ENCODE measurements at places on chromosomes 16 and 17.

DNA sequence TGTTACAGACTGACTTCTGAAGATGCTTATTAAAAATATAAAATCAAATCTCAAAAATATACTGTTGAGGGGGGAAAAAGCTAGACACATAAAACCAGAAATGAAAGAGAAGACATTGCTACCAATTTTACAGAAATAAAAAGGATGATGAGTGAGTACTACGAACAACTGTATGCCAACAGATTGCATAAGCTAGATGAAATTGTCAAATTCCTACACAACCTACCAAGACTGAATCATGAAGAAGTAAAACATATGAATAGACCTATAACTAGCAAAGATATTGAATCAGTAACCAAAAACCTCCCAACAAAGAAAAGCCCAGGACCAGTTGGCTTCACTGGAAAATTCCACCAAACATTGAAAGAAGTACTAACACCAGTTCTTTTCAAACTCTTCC is 3.5 kb upstream of the CAPNS2 start:
- DNase-seq: no peak

GRCh38 chr16:10964891-10965326 is 20.5 kb downstream of the CLEC16A start:
- DNase-seq: no peak

- DNase-seq: no peak
Observed at GRCh38 chr17:56876766-56877179, 37.1 kb downstream of the TRIM25 start.

GRCh38 chr17:10243883-10244844 is 45.8 kb upstream of the GAS7 start:
- no peak for DNase-seq

DNA sequence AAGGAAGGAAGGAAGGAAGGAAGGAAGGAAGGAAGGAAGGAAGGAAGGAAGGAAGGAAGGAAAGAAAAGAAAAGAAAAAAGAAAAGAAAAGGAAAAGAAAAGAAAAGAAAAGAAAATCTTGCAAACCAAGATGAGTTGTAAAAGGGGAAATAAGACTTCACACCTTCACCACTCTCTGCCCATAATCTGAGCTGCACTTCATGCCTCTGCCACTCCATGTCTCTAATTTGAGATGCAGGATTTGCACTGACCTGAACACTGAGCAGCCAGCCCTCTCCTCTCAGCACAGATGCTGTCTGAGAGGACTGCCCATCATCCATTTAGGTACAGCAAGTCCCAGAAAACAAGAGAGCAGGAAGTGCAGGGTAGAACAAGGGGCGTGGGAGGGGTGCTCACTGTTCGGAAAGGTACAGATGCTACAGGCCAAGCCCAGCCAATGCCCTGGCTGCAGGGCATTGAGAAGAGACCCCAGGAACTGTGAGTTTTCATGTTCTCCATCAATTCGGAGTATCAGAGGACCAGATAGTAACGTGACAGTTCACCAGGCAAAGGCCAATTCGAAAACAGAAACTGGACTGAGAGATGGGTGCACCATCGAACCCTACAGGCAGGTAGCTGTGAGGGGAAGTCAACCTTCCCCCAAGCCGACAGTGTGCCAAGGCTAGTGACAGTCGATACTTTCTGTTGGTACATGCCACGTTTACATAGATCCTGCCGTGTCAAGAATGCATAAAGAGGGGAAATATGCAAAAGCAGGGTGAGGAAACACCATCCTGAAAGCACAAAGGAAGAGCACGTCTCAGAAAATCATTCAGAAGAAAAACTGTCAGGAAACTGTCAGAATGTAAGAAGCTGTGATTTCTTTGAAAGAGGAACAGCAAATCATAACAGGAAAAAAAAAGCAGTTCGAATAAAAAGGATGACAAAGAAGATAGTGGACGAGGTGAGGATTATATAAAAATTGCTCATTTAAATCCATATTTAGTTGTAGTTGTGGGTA is 142.0 kb upstream of the RCVRN start:
- no peak for DNase-seq

DNA sequence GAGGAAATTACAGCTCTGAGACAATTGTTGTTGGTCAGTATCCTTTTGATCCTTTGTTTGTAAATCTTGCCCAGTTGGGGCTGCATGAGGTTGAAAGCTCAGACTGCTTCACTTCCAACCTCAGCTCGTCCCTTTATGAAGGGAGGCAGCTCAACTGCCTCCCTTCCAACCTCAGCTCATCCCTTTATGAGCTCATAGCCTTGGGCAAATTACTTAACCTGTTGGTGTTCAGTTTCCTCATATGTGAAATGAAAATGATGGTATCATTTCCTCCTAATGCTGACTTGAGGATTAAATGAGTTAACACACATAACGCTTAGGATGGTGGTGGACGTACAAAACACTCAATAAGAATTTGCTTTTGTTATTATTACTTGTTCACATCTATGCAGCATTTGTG is 265.1 kb downstream of the CDH13 start:
- DNase-seq: no peak

DNA sequence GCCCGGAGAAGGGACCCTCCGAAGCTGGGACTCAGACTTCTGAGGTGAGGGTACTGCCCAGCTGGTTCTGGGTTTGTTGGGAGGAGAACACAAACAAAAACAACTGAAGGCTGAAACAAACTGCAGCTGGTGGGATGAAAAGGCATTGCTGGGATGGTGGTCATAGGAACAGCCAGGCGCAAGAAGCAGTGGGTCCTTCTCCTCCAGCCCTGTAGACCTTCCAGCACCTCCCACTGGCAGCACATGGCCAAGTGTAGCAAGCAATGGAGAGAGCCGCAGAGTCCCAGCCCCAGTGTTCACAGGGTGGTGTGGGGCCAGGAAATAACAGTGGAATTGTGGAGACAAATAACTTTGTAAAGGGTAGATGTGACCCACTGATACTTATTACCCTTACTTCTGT is 48.7 kb upstream of the FOXJ1 start:
- no peak for DNase-seq

- DNase-seq: no peak
Observed at GRCh38 chr16:88387180-88387765, 4.5 kb downstream of the ZNF469 start.

DNA sequence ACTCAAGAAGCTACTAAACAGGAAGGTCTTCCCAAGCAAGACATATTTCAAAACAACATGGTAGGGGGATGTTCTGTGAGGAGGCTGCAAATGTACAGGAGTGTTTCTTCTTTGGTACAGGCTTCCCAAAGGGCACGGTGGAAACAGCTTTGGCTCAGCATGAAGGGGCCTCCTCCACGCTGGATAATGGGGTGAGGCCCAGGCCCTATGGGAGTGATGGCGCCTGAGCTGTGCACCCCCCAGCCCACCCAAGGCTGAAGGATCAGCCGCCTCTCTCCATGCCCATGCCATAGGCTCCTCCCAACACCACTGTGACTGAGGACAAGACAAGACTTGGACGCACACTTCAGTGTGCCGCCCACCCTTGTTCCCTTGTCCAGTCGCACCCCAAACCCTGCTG is 6.8 kb downstream of the CD300E start:
- DNase-seq: no peak

GRCh38 chr17:40722241-40722640 is 18.7 kb upstream of the KRT24 start:
- no peak for DNase-seq

DNA sequence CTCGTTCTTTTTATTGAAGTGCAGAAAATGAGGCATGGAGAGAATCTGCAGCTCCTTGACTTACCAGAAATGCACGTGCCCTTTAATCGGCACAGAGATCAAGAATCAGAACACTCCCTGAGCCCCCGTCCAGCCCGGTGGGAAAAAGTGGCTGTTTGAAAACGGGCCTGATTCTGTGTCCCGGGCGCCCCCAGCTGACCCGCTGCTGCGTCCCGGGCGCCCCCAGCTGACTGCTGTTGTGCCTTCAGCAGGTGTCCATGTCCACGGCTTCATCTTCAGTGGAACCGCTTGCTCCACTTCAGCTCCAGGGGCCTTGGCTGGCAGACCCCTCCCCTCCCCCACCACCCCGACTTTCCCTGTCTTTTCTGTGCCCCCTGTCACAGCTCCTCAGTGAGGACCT is 47.8 kb downstream of the FOXK2 start:
- no peak for DNase-seq

GRCh38 chr16:78584991-78585390 is 485.5 kb downstream of the WWOX start:
- no peak for DNase-seq

- DNase-seq: no peak
Observed at GRCh38 chr17:27463235-27463677, 7.0 kb downstream of the KSR1 start.

DNA sequence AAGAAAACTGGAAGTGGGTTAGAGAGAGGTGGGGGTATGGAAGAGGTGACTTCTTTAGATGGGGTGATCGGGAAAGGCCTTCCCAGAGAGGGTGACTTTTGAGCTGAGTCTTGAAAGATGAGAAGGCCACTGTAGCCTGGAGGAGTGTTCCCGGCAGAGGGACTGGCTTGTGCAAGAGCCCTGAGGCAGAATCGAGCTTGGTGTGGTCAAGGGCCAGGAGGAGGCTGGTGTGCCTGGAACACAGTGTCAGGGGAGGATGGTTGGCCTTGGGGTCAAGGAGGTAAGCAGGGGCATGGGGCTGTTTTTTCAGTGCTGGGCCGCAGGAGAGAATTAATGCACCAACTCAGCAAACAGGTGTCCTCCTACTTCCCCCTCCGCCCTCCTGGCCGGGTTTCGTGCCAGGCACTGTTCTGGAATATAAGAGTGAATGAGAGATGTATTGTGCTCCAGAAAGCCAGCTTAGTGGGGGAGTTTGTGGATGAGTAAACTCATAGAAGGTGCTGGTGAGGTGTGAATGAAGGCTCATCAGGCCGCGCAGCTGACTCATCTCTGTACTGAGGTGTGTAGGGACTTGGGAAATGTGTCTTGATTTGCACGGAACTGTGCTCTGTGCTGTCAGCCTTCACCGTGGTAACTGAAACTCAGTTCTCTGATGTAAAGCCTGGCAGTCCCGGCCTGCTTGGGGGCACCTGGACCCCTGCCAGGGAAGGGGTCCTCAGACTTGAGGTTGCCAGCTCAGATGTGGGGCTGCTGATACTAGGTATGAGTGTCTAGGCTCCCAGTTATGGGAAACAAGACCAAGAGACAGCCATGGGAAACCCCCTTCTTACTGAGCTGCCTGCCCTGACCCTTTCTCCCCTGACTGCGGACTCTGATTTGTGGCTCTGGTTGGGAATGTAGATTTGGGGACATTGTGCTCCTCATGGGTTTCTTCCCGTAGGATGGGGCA is 15.3 kb downstream of the KSR1 start:
- no peak for DNase-seq
